Stimulated activated CD8-positive, alpha-beta memory T cell treated with anti-CD3 and anti-CD28 coated beads, Interleukin-4, amount 100 ng/mL, for 4 hours (primary cell): ENCODE measurements at places on chromosomes 5 and 9.

GRCh38 chr5:65102976-65103711 is 334.4 kb downstream of the CWC27 start:
- DNase-seq = peak; percentile 12

- no peak for DNase-seq
Measured at GRCh38 chr5:63170486-63170885, 591.9 kb downstream of the LRRC70 start.

DNA sequence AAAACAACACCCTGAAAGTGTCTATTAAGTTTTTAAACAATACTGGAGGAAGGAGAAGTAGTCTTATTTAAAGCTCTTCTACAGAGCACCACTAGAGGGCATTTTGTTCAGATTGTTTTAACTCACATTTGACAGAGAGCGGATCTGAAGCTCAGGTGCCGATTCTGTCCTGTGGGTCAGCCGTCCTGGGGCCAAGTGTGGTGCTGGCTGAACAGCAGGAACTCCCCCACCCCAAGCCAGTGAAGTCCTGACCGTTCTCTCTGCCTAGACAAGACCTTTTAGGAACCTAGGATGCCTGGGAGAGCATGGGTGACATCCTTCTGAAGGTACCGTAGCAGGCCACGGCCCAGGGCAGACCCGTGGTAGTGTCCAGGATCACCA is 3.9 kb downstream of the EXOC3 start:
- no peak for DNase-seq

DNA sequence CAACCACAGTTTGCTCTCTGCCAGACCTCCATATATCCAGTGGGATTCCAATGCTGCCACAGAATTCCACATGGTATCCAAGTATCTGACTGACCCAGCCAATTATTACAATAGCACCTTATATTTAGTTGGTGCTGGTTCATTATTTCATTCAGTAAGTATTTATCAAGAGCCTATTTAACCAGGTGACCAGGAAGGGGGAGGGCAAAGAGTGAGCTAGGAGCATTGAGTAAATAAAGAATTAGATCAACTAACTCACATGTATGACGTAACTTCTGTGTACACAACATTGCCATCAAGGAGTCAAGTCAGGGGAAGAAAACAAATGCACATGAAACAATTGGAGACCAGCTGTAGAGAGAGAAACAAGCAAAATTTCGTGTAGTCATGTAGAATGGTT is 207.1 kb upstream of the PAPPA start:
- DNase-seq = no peak

- DNase-seq = no peak
Measured at GRCh38 chr5:15587916-15588315, 87.9 kb downstream of the FBXL7 start.

DNA sequence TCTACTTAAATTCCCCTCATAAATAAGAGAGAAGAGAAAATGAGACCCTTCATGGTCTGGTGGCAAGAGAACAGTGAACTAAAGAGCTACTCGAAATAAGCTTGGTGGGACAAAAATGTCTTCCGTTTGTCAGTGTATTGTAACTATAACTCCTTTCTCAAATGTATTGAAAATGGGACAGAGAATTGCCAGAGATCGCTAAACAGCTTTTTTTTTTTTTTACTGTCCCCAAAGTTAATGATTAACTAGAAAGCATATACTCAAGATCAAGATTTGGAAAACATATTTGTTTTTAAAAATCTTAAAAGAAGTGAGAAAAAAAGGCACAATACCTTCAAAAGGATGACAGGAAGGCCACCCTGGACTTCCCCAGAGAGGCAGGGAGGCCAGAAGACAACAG is 206.4 kb upstream of the CTNND2 start:
- DNase-seq = no peak

DNA sequence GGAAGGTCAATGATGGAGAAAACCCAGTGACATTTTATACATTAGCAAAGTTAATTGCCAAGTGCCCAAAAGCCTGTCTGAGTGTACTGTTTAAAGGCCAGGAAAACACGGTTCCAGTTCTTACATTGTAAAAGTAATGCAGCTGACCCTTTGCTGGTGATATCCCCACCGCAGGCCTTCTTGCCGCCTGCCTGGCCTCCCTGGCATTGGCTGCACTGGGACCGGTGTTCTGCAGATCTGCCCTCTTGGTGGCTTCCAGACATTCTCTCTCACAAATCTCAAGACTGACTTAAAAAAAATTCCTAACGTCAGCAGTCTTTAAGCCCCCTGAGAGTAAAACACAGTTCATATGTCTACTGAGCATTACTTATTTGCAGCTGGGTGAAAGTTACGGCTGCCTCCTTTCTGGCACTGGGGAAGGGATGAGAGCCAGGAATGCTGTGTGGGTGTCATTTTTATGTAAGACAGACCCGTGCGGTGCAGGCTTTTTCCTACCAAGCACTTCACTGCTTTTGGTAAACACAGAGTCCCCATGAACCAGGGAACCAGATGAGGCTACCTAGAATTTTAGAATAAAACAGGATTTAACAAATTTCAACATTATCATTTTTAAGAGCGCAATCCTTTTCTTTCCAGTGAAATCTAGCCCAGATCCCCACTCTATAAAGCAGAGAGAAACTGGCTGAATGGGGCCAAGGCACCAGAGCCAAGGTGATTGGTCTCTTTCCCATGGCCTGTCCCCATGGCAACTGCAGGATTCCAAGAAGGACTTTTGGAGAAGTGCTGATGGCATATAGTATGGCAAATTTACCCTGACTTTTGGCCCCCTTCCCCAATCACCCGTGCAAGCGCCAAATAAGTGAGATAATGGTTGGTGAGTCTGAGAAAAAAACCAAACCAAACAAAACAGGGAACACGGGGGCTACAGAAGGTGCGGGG is 80.8 kb downstream of the LMNB1 start:
- no peak for DNase-seq
